ENCODE measurements at places on chromosomes 12 and 14.

- DNase-seq = no peak
Observed at GRCh38 chr14:91839749-91840148, 27.6 kb downstream of the TC2N start.

DNA sequence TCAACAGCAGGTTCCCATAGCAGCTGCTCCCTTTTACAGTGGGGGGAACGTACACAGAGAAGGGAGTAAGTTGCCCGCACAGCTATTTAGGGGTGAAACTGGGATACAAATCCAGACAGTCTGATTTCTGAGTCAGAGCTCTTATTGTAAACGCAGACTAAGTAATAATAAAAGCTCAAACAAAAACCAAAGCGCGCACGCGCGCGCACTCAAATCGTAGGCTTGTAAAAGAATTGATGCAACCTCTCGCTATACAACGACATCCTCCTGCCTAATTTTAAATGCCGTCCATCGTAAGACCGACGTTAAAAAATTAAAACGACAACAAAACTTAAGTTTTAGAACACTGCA is 747 bp upstream of the DACT1 start:
- DNase-seq = peak; percentile 44

DNA sequence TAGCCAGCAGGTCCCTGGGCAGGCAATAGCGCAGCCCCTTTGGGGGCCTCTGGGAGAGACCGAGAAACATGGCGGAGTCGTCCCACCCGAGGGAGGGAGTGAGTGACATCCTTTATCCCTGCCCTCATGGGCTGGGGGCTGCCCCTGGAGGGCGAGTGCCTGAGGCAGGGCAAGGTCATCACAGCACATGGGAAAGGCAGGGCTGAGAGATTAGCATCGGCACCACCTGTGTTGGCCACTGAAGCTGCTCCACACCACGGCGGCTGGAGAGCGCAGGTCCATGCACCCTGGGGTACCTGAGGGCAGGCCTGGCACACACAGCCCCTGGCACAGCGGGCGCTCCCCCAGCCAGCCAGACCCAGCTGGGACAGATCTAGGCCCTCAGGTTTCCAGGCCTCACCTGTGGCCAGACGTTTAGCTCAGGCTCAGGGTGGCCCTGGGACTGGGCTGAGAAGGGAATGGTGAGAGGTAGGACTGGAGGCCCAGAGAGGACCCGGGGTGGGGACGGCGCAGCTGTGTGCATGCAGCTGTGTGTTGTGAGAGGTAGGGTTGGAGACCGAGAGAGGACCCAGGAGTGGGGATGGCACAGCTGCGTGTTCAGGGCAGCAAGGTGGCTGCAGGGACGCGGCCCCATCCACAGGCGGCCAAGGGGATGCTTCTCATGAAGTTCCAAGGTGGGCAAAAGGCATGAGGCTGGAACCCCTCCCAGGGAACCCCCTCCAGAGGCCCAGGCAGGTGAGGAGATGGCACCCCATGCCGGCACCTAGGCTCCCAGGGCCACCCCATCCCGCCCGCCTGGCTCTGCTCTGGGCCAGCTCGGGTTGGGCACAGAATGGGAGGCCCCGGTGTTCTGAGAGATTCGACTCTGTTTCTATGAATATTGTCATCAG is 74.1 kb downstream of the KIF26A start:
- DNase-seq = no peak

DNA sequence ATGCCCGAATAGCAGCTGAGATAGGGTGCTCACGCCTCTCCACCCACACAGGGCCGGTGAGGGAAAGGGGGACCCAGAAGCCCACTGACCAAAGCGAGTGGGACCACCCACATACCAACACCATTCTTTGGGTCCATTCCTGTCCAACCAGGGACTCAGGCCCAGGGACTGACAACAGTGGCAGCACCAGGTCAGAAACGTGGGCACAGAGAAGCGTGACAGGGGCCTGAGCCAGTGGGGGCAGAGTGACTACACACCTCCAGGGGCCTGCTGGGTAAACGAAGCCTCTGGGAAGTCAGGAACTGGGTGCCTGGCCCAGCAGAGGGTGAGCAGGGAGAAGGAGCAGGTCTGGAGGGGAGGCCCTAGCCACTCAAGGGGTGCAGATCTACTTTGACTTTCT is 13.7 kb downstream of the SPRYD3 start:
- no peak for DNase-seq

GRCh38 chr14:93018366-93018765 is 95.4 kb downstream of the CHGA start:
- no peak for DNase-seq

- DNase-seq = no peak
Observed at GRCh38 chr14:99133636-99134515, 138.1 kb downstream of the BCL11B start.

- DNase-seq = no peak
Observed at GRCh38 chr12:99619389-99620158, 28.0 kb upstream of the GARIN6 start.

GRCh38 chr12:5565933-5566599 is 134.2 kb downstream of the NTF3 start:
- DNase-seq = no peak

- DNase-seq = no peak
Observed at GRCh38 chr14:59920378-59920683, 387 bp downstream of the LRRC9 start.

GRCh38 chr12:52585946-52586345 is 12.3 kb upstream of the KRT74 start:
- DNase-seq = peak; percentile 58

DNA sequence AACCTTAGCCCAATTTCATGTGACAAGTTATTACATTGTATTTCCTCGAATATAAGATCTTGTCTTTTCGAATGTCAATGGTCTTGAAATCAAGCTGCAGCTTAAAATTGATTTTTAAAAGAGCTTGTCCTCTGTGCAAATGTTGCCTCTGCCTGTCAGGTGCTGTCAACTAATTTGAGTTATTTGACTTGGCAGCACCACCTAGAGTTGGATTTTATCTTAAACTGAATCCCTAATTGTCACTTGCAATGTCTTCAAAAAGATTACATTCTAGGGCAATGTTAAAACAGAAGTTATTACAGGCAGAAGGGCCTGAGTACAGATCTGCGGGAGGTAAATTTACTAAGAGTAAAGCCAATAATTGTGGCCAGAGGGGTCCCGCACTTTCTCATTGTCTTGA is 26.2 kb upstream of the TUNAR start:
- no peak for DNase-seq

GRCh38 chr12:59173695-59174094 is 253.4 kb upstream of the LRIG3 start:
- DNase-seq = no peak

DNA sequence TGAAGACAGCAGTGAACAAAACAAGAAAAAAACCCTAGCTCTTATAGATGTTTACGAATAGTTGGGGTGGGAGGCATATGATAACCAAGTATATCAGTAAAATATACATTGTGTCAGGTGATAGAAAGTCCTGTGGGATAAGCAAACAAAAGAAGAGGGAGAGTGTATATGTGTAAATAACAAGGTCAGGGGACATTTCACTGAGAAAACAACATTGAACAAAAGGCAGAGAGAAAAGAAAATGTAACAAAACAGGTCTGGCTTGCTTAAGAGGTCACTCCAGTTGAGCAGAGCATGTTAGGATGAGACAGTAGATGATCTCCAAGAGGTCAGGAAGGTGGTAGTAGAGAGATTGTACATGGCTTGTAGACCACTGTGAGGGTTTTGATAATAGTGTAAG is 304.1 kb downstream of the ACSS3 start:
- no peak for DNase-seq

DNA sequence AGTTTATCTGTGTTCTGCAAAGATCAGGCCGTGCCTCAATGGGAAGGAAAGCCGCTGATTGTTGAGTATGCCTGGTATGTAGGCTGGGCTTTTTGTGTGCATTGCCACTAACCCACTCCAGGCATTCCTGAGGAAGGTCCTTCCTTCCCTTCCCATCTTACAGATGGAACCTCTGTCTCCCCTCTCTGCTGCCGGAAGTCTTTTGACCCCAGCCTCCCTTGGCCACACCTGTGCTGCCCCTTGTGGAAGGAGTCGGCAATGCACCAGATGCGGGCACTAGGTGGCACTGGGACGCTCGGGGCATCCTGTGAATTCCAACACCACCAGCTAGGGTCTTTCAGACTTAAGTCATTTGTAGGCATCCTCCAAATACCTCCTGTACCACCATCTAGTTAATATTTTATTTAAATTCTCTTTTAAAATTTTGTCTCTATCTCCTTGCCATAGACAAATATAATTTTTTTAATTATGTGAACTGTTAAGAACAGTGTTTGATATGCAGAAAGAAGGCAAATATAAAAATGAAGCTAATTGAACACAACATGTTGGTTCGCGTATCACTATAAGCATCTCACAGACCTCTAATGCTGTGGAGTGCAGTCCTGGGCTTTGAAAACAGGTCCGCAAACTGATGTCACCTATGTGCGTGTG is 99.6 kb downstream of the RIN3 start:
- DNase-seq = peak; percentile 41

DNA sequence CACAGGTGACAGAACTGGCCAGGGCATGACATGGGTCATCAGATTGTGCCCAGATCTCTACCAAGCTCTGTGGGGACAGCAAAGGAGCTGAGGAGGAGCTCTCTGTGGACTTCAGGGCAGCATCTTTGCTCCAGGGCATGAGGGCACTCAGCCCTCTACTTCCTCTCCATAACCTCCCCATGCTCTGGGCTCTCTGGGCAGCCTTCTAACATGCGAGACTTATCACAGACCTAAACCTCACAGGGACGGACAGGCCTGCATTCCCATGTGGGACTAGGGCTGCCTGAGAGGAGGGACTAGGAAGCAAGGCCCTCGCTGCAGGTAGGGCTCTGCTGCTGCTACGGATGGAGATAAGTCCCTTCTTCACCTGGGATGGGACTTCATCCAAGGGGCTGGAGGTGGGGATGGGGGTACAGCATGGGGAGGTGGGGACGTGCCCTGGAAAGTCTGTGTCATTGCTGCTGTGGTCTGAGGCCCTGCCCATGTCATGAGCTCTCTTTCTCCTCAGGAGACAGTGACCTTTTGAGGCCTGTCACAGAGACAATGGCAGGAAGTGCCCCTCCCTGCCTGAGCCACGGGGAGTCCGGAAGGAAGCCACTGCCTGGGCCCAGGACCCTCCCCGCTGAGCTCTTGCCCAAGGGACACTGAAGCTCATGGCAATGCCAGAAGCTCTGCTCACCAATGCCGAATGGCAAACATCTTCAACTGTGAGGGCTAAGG is 44.1 kb downstream of the PITPNM2 start:
- peak; percentile 32 for DNase-seq

DNA sequence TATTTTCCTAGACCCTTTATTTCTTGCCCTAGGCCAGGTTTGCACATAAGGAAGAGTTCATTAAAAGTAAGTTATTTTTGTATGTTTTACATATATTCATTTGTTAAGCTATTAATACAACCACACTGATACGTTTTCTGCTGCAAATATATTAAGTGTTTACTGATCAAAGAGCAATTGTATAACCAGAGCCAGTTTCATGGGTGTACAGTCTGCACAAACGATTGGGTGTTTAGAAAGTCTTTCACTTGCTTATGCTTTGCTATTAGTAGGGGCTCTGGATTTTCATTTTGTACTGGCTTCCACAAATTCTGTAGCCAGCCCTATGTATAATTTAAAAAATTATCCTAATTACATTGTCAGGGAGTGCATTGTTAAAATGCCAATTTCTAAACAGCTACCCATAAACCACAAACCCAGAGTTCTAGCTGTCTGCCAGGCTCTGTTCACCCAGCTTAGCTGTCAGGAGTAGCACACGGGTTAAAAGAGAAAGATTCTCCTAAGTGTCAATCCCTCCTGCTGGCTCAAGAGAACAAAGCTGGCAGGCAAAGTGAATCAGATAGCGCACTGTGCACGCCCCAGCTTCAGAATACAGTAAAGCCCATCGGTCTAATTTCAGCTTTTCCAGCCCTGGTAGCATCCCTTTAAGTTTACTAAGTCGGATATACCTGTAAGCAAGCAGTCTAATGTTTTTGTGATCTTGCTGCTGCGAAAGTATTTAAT is 151.0 kb upstream of the LMO3 start:
- DNase-seq = no peak

DNA sequence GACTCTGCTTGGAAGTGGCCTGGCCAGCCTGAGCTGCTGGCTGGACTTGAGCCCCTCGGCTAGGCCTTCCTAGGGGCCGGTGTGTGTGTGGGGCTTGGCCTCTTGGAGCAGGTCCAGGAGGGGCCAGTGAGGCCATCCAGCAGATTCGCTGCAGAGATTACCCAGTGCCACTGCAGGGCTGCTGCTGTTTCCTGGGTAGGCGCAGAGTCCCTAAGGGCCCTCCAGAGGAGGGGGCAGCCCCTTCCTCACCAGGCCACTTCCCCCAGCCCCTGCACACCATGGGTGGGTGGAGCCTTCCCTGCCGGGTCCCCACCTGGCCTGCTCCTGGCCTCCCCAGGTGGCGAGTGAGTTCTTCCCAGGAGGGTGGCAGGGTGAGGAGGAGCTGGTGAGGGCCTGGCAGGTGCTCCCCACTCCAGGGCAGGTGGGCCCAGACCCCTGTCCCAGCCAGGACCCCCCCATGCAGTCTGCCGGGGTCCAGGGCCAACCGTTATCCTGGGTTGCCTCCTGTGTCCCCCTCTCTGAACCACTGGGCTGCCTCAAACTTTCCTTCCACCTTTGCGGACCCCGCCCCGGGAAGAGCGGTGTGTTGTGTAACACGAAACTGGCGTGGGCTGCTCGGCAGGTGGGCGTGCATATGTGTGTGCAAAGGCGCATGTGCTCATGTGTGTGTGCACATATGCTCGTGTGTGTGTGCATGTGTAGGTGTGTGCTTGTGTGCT is 25.1 kb downstream of the ASPG start:
- DNase-seq = no peak

DNA sequence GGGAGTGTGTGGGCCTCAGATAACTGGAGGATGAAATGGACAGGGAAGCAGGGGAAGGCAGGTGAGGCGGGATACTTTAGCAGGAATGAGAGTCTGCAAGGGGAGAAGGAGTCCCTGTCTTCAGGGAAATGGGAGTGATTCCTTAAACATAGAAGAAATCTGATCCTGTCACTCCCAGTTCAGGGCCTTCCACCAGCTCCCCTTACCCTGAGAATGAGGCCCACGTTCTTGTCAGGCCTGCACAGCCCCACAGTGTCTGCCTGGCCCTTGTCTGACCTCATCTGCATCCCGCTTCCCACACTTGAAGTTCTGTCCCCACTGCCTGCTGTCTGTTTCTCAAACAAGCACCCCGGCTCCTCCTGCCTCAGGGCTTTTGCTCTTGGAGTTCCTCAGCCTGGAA is 12.6 kb upstream of the LRP1-AS start:
- DNase-seq = no peak

All from activated naive CD4-positive, alpha-beta T cell (primary cell).